Fibroblast of the conjunctiva (primary cell): ENCODE measurements at places on chromosomes 6 and 20.

DNA sequence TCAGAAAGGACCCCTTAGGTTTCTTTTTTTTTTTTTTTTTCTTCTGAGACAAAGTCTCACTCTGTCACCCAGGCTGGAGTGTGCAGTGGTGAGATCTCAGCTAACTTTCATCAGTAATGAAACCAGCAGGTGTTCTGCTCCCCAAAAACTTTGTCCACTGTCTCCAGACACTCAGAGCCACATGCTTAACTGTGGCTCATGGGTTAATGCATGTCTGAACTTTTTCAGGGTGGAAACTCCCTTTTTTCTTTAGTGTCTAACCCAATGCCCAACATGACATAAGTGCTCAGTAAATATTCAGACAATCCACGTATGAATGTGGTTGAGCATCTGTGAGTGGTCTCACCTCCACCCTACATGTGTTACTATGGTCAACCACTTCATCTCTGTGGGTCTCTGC, 45.4 kb downstream of the MYB start:
- no peak for DNase-seq

GRCh38 chr6:15689586-15690482, 27.0 kb upstream of the DTNBP1 start:
- DNase-seq: no peak

DNA sequence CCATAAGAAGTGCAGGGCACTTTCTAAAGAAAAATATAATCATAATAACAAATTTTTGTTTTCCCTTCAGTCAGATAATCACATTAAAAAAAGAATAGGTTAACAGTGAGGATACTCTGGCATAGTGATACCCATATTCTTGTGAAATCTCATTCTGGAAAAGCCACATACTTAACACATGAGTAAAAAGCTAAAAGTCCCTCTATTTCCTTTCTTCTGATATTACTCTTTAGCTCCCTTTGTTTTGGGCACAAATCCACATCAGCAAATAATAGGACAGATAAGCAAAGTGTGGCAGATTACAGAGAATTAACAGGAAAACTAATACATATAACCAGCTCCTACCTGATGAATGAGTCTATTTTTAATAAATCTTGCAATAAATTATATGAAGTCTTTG, 15.8 kb downstream of the SHPRH start:
- no peak for DNase-seq

GRCh38 chr20:11331096-11331495, 586.6 kb upstream of the BTBD3 start:
- DNase-seq: no peak

GRCh38 chr6:24974182-24975171, 38.7 kb upstream of the RIPOR2 start:
- no peak for DNase-seq

GRCh38 chr6:83960664-83961063, 72.9 kb upstream of the MRAP2 start:
- DNase-seq: no peak

GRCh38 chr20:51425347-51426106, 117.0 kb downstream of the NFATC2 start:
- DNase-seq: no peak

GRCh38 chr20:64156886-64157875, 7.1 kb upstream of the MYT1 start:
- DNase-seq: no peak

GRCh38 chr6:152189736-152190135, 382.3 kb downstream of the ESR1 start:
- no peak for DNase-seq

DNA sequence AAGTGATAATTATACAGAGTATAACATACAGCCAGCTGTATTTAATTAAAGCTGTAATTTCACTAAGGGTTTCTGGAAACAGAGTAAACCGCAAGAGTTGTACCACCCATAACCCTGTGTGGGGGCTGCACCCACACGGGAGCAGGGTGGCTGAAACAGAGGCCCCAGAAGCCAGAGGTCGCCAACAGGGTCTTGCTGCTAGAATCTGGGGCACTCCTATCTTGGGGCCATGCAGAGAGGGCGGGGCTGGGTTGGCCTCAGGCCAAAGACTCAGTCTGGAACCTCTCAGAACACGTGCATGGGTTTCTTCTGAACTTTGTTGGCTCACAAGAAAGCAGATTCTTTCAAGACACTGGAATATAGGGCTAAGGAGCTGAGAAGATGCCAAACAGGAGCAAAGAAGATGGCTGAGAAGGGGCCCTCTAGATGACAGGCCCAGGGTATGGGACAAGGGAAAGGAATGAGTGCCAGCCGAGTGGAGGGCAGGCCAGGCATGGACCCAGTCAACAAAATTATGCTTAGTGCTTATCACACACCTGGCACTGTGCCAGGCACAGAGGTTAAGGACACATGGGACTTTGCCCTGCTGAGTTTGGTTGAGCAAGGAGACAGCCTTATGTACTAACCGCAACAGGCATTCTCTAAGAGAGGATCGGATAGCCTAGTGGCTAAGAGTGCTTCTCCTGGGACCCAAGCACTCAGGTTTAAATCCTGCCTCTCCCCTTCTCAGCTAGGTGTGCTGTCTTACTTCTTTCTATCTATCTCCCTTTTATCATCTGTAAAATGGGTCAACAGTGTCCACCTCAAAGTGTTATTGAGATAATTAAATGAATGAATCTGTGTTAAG, 96.6 kb upstream of the FOXP4 start:
- DNase-seq: peak; percentile 45

GRCh38 chr20:6012179-6012578, 41.7 kb downstream of the LRRN4 start:
- DNase-seq: no peak

DNA sequence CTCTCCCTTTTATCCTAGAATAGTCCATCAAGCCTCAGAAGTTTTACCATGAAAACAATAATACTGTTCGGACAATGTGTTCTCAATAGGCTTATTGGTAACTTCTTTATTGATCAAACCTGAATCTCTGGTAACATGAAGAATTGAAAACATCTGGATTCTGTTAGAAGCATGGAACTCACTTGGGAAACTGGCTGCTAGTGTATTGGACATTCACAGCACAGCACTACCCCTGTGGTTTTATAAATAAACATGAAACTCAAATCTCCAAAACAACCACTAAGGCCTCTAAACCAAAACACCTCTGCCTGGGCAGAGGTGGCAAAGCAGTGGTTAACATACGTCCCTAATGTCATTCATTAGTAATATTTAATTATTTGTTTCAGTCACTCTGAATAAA, 157.6 kb upstream of the KCNQ5 start:
- no peak for DNase-seq

GRCh38 chr20:60447703-60448102, 489.5 kb downstream of the CDH26 start:
- DNase-seq: no peak

DNA sequence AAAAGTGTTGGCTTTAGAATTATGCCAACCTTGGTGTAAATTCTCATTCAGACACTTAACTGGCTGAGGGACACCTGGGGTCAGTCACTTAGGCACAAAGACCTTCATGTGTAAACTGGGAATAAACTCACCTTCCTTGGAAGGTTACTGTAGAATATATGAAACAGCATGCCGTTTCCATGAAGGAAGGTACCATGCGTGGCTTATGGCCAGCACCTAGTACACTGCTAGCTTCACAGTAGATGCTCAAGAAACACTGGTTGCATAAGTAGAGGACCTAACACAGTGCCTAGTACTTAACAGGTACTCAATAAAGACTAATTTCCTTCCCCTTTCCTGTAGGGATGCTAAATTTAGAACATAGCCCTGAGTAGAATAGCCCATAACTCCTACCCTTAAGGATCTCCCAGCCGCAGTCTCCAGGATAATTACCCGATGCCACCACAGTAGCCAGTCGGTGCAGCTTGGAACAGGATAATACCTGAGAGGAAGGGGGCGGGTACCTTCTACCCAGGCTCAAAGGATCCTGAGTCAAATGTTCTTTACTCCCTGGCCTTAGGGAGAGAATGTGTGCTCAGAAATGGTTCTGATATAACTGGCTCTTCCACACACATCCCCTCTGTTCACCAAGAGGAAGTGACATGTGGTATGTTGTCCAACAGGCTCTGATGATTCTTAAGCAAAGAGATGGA, 3.6 kb downstream of the BCL2L1 start:
- no peak for DNase-seq

- DNase-seq: no peak
Observed at GRCh38 chr6:27312146-27312949, at the start of gene POM121L2. Gene POM121L2, minus strand, starts transcription at chr6:27312273. Its CDS starts 103 bp downstream, at chr6:27312170.

DNA sequence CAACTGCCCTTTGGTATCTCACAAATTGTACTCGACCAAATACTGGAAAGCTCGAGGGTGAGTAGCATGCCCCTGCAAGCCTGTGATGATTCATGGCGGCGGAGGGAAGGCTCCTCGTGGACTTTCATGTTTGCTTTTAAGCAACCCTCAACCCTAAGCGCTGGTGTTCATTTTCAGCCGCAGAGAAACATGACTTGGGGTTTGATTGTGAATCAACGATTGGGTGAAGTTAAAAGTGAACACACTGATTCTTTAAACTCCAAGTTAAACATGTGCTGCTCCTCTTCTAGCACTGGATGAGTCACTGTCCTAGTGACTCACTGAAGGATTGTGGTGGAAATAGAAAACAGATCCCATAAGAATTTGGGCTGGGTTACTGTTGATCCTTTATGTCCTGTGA, 8.3 kb downstream of the CD109 start:
- peak; percentile 94 for DNase-seq

DNA sequence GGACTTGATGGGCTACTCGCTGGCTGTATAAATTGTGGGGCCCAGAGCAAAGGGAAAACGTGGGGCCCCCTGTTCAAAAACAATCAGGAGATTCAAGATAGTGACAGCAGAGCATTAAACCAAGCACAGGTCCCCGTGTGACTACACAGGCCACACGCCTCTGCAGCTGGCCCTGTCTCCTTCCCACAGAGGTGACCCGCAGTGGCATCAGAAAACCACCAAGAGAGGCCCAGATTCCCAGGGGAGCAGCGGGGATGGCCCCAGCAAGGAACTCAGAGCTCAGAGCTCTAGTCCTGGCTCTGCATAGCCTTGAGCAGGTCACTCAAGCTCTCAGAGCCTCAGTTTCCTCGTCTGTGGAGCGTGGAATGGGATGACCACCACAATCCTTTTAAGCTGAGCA, 57.6 kb downstream of the CPNE5 start:
- DNase-seq: no peak

DNA sequence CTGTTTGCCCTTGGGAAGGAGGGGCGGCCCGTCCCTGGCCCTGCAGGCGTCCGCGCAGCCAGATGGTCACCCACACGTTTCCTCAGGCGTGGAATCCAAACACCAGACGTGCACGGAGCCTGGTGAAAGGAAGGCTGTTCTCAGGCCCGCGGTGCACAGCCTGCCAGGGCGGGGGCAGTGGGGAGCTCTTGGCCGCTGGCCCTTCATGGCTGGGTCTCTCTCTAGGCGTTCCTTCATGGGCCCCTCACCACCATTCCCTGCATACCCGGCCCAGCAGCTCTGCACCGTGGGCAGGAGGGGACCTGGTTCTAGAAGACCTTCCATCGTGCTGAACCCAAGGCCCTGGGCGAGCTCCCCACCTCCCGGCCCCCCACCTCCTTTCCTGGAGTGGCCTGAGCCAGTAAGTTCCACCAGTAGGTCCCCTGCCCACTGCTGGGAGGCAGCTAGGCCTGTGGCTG, 30.4 kb upstream of the SMOC2 start:
- DNase-seq: no peak
